RWPE1 (cell line): ENCODE measurements at places on chromosomes 7 and 10.
A peak's percentile ranks its signal among the peaks of the same experiment; 100 is the strongest.

GRCh38 chr10:129956876-129957673 is 7.0 kb downstream of the EBF3 start:
- DNase-seq: no peak

- DNase-seq: no peak
Observed at GRCh38 chr7:98137826-98138151, 31.1 kb downstream of the LMTK2 start.

DNA sequence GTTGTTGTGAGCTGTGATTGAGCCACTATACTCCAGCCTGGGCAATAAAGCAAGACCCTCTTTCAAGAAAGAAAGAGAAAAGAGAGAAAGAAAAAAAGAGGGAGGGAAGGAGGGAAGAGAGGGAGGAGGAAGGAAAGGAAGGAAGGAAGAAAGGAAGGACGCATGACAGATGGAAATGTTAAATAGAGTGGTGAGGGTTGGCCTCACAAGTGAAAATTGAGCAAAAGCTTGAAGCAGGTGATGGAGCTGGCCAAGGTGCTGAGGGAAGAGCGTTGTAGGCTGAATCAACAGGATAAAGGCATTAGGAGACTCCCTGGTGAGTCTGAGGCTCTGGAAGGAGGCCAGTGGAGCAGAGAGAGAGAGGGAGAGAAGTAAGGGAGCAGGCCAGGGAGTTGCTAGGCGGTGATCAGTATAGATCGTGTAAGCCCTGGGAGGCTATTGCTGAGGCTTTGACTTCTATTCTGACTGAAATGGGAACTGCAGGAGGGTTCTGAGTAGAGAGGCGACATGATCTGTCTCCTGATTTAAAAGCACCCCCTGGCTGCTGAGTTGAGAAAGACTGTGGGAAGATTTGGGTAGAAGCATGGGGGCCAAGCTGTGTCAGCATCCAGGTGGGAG is 26.5 kb upstream of the TMEM248 start:
- DNase-seq: peak; percentile 4

GRCh38 chr10:27801171-27801785 is 55.7 kb upstream of the MKX start:
- DNase-seq: no peak

DNA sequence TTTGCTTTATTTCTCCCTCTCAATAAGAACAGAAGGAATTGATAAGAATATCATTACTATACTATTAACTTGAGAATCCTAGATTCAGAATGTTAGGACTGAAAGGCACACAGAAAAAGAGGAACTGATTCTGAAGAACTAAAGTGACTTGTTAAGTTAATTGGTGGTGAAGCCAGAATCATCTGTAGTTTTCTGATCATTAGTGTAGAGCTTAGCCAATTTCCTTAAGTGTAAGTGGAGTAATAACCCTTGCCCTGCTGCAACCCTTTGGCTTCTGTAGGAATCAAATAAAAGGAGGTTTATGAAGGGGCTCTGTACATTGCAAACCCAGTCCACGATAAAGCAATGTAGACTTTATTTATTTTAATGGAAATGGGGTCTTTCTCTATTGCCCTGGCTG is 1186.0 kb downstream of the SORCS3 start:
- no peak for DNase-seq

DNA sequence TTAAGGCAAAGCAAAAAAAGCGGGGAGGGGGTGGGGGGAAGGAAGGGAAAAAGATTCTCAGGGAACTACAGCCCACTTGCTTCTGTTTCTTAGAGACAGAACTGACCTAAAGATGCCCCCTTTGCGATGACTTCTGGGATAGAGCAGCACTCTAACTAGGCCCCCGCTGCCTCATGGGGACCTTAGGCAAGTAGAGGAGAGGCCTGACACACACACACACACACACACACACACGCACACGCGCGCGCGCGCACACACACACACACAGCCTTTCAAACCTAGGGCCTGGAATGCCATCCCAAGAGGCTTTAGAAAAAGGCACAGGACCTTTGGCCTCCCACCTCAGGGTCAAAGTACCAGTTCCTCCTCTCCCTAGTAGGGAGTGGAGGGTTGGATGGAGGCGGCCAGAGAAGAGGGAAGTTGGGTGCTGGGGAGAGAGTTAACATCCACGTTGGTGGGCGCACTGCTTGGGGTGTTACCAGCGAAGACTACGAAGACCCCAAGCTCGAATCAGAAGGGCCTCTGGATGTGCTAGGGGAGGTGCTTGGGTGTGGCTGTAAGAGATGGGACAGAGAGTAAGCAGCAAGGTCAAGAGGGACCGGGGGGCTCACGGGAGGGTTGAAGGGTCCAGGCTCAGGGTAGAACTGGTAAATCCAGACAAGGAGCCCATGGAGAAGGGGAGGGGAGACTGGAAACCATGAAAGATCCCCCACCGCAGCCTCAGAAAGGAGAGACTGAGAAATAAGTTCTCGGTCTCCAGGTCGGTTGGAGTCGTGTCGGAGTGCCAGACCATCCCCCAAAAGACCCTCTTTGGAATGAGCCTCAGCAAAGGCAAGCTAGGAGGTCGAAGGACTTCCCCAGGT is 1.2 kb upstream of the COL1A2 start:
- no peak for DNase-seq

- DNase-seq: no peak
Observed at GRCh38 chr10:82564353-82565196, 689.6 kb downstream of the NRG3 start.

- no peak for DNase-seq
Observed at GRCh38 chr10:107561136-107561650, 396.7 kb upstream of the SORCS1 start.

- DNase-seq: peak; percentile 90
Observed at GRCh38 chr7:21011153-21011552, 224.5 kb upstream of the SP8 start.

DNA sequence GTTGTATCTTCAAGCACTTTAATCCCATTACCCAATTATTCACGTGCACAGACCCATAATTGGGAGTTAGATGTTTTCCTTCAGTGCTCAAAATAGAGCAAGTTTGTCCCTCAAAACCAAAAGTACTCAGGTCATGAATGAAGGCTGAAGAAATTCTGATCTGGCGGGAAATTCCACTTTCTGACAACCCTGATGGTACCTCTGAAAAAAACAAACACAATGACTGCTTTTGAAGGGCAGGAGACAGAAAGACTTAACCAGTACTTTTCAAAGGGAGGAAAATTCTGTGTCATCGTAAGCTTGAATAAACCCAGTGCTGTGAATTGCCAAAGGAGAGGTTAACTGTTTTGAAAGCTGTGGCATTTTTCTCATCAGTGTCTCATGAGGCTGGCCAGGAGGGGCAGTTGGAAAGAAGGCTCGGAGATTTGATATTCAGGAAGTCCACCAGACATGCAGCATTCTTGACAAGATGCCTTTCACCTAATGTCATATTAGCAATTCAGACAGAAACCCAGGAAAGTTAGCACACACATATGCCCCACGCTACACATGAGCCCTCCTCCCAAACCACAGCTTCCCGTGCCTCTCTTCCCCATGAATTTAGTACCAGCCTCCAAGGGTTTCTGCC is 347.0 kb downstream of the KCNMA1 start:
- peak; percentile 41 for DNase-seq

DNA sequence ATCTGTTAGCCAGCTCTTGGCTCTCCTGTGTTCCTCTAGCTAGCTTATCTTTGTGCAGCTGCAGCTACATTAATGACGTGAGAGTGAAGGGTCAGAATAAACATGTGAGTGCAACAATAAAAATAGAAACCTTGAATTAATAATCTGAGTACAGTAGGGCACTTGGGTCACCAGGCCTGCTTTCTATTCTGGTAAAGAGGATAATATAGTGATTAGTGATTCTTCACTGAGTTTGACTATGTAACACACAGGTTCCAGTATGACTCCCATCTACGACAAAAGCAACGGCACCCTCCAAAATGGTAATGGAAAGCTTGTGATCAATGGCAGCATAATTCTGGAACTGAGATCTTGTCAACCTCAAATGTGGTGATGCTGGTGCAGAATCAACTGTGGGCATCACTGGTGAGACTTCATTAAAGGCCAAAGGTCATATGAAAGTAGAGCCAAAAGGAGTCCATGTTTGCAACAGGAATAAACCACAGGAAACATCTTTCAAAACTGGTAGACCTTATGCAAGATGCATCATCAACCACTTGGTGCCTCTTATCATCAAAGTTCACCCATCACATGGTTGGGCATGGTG is 77.6 kb downstream of the NRBF2 start:
- DNase-seq: no peak

DNA sequence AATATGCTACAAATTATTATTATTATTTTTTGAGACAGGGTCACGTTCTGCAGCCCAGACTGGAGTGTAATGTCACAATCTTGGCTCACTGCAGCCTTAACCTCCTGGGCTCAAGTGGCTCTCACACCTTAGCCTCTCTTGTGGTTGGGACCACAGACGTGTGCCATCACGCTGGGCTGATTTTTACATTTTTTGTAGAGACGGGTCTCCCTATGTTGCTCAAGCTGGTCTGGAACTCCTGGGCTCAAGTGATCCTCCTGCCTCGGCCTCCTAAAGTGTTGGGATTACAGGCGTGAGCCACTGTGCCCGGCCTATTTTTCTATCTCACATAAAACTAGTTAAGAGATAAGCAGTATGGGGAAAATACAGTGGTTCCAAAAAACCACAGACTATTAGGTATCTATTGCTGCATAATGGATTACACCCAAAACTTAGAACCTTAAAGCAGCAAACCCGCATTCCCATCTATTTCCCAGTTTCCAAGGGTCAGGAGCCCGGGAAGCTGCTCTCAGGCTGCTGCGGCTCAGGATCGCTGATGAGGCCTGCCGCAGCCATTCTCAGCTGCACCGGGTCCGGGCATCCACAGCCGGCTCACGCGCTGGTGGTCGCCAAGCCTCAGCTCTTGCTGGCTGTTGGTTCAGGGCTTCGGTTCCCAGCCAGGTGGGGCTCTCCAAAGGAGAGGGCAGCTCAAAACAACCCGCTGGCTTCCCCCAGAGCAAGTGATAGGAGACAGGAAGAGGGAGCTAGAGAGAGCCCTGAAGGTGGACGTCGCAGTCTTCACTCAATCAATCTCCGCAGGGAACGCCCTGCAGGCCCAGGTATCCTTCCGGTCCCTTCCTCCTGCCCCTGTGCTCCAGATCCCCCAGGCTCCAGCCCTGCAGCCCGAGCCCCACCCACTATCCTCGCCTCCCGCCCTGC is 128.2 kb downstream of the UBE2H start:
- peak; percentile 50 for DNase-seq

- DNase-seq: no peak
Observed at GRCh38 chr7:36057323-36057722, 95.7 kb upstream of the EEPD1 start.

- no peak for DNase-seq
Observed at GRCh38 chr10:131788386-131788785, 112.4 kb upstream of the PPP2R2D start.

DNA sequence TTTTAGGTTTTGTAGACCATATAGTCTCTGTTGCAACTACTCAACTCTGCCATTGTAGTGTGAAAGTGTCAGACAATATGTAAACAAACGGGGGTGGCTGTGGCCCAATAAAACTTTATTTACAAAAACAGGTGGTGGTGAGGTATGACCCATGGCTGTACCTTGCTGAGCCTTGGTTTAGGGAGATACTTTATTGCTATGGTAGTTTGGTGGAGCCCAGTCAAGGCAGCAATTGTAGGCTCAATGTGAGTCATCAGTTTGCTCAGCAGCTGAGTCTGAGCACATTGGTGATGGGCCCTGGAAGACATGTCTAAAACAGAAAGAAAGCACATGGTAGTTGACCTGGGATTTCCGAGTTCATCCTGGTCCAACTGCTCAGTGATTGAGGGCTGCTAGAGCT is 242.5 kb downstream of the REEP3 start:
- peak; percentile 11 for DNase-seq

GRCh38 chr7:39644170-39644569 is 20.8 kb downstream of the RALA start:
- DNase-seq: peak; percentile 36

DNA sequence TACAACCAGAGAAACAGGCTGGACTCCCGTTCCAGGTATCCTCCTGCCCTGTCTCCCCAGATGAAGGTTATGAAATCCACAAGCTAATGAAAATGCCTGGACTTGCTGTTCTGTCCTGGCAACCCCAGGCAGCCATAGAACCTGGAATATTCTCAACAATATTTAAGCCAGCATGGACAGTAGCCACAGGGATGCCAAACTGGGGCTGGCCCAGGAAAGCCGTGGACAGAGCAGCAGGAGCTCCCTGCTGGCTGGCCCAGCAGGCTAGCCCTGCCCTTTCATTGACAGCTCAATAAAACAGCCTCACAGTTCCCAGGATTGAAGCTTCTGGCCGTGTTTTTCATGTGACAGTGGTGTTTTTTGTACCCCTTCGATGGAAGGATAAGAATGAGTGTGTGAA is 230.6 kb downstream of the BMPER start:
- no peak for DNase-seq

GRCh38 chr7:10070899-10071298 is 902.8 kb upstream of the PHF14 start:
- DNase-seq: no peak

GRCh38 chr7:111091593-111092358 is 849 bp downstream of the LRRN3 start:
- DNase-seq: no peak

- no peak for DNase-seq
Observed at GRCh38 chr10:123906296-123906695, 14.7 kb upstream of the CPXM2 start.

DNA sequence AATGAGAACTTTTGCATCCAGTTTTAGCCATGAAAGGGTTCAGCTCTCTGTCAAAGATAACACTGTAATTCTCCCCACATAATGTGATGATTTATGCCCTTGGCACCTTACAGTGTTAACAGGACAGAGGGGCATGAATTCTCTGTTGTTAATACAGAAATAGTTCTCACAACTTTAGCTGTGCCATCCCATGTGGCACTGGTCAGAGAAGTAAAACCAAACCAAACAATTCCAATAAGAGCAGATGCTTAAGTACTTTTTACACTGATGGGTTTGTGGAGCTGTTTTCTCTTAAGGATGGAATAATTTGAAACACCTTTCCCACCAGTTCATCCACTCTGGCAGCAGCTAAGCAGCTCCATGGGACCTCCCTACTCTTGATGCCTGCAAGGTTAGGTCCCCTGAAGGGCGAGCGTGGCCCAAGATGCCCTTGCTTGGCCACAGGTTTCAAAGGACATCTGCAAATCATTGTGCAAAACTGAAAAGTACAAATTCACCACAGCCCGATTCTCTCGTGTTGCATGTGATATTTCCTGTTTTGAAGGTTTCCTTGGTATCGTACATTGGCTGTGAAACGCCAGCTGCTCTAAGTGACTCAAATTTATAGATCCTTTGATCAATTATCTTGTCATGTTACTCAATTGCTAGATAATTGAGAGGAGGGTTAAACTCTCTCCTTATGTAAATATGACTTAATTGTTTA is 82.5 kb upstream of the CREB5 start:
- no peak for DNase-seq

DNA sequence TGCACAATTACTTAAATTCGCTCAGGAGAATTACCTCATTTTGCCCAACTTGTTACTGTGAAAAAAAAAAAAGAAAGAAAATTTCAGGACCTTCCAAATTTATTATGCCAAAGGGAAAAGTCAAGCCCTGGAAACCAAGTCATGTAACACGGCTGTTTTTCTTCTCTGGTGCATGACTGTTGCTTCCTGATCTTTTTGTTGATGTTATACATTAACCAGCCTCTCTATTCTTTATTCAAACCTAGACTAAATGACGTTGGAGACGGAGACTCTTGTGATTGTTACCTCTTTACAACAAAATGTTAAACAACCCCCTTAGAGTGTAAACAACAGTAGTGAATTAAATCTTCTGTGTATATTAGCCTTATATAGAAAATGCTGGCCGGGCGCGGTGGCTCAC is 16.1 kb upstream of the ZC3HAV1 start:
- no peak for DNase-seq

GRCh38 chr10:21289961-21290360 is 235.5 kb downstream of the SKIDA1 start:
- DNase-seq: no peak
